CD4-positive, CD25-positive, alpha-beta regulatory T cell (primary cell): ENCODE measurements at places on chromosomes 5 and 9.

GRCh38 chr5:54289769-54290168, 20.6 kb downstream of the ARL15 start:
- DNase-seq: no peak

DNA sequence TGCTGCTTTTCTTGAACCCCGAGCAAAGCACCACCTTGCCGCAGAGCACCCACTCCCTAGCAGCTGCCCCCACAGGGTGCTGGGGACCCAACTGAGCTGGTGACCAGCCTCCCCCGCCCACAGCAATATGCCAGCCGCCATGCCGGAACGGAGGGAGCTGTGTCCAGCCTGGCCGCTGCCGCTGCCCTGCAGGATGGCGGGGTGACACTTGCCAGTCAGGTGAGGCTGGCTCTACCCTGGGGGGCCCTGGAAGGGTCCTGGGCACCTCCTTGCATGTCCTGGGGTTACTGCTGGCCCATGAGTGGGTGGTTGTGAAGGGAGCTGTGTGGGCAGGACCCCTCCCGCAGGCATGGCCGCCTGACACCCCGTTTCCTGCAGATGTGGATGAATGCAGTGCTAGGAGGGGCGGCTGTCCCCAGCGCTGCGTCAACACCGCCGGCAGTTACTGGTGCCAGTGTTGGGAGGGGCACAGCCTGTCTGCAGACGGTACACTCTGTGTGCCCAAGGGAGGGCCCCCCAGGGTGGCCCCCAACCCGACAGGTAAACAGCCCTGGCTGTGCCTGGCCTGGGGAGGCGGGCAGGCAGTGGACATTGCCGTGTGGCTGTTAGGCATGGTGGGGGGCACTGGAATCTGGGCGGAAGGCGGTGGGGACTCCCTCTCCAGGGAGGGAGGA, 7.2 kb downstream of the EGFL7 start:
- DNase-seq: no peak

GRCh38 chr5:61245936-61246335, 83.7 kb upstream of the SMIM15 start:
- DNase-seq: no peak

DNA sequence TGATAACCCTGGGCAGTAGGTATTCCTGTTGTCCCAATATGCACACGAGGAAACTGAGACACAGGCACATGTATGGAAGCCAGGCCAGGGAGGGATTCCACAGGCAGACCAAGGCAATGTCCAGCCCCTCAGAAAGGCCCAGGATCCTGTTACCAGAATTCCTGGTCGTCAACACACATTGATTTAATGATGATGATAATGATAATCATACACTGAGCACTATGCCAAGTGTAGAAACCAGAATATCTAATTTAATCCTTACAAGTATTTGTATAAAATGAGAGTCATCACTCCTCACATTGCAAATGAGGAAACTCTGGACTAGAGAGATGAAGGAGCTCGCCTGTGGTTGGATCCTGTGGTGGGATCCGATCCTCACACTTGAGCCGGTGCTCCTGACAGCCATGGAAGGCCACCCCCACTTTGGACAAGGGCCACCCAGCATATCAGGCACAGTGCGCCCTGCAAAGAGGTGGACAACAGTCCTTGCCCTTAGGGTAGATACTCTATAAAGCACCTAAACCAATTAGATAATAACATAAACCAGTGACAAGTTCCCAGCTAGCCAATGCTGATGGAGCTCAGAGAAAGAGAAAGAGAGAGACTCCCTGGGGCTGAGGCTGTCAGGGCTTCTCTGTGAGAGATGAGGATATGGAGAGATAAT, 185.3 kb downstream of the SLIT3 start:
- no peak for DNase-seq
